ENCODE measurements at places on chromosomes 3 and 15.

- no peak for DNase-seq
Measured at GRCh38 chr3:9196020-9196419, 53.4 kb downstream of the SRGAP3 start.

DNA sequence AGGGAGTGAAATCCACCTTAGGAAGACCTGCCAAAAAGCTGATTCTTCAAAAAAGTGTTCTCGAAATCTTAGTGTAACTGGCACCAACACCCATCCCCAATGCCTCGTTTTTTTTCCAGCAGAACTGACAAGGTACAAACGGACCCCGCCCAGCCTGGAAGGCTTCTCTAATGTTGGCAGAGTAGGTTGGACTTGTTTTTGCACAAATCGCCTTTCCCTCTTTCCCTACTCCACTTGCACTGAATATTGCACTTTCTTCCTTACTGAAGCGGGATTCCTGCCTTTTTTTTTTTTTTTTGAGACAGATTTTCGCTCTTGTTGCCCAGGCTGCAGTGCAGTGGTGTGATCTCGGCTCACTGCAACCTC, 544 bp upstream of the TIMMDC1 start:
- DNase-seq: peak; percentile 27

DNA sequence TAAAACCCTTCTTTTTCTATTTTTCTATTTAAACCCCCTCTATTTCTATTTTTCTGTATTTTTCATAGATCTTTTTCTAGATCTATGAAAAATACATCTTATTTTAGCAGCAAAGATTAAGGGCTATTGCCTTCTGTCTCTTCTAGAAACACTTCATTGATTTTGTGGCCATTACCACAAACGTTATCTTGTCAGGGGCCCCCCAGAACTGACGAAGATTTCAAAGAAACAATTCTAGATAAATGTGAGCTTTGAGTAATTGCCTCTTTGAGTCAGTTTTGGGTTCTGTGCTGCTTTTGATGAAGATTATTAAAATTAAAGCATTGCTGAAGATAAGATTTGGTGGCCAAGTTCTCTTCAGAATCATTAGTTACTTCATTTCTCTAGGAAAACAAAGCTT, 279.6 kb upstream of the PEX5L start:
- no peak for DNase-seq

DNA sequence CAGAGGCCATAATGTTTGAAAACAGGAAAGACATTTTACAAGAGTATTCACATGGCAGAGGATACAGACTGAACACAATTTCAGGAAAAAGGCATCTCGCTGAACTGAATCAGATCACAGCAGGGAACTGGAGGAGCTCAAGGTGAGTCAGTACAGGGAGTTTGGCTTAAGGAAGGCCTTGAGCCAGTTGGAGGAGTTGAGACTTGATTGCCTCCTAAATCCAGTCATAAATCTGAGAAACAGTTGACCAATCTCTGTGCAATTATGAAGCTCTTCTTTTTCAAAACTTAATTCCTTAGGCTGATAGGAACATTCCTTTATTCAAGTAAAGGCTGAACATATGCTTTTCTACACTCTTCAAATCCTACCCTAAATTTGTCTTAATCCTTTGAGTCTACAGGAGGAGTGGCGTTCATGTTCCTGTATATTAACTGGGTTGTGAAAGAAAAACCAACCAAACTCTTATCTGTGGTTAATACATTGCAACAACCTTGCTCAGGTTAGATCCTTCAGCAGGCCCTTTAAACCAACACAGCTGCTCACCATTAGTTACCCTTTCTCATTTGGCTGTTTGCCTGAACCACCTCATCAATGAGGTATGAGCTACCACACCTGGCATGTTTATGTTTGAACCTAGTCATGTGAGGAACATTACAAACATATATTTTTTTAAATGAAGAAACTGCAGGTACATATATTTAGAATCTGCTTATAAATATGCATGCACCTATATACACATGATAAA, 404.1 kb upstream of the ATP11B start:
- no peak for DNase-seq

- DNase-seq: no peak
Measured at GRCh38 chr3:95926904-95927501, 887.4 kb upstream of the EPHA6 start.

- peak; percentile 48 for DNase-seq
Measured at GRCh38 chr3:152267831-152268554, 736 bp upstream of the MBNL1 start.

- DNase-seq: no peak
Measured at GRCh38 chr15:68623301-68623892, 44.6 kb downstream of the CORO2B start.

- DNase-seq: no peak
Measured at GRCh38 chr15:80710635-80711554, 15.8 kb downstream of the ABHD17C start.

DNA sequence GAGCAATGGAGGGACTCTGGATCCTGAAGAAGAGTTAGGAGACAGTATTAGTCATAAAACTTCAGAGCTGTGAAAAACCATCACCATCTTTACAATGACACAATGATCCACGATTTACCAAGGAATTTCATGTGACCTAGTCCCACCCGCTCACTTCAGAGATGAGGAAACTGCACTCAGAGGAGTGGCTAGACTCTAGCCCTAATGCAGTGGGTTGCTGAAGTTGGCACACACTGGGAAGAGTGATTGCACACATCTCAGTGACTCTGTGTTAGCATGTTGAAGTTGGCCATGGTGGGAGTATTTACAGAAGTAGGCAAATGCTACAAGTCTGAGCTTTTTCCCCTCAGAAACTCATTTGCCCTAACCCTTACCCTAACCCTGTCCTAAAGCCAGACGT, 35.2 kb upstream of the SPATA12 start:
- DNase-seq: no peak

Measured in dermis blood vessel endothelial cell (primary cell).